Fibroblast of lung (primary cell): ENCODE measurements at places on chromosomes 16 and 17. TPM values are rescaled to one million over a fixed set of nuclear protein-coding genes. Genes with fewer than 3 reads are reported as not detected.

GRCh38 chr16:89355007-89355406 lies 135.4 kb downstream of the ANKRD11 start:
- H3K36me3 ChIP-seq, result peaks cover 5% of the 10 kb centered on the region
- DNase-seq, result no peak
- peaks cover 11% of the 10 kb centered on the region for H3K4me1 ChIP-seq
- no peak overlapping the region for H3K4me3 ChIP-seq

GRCh38 chr17:16215002-16215272 lies 397 bp downstream of the NCOR1 start:
- H3K36me3 ChIP-seq, result peaks cover 2% of the 10 kb centered on the region
- peak overlapping the region; percentile 74 for H3K27ac ChIP-seq
- no peak for DNase-seq
- H3K27me3 ChIP-seq, result no peaks in the 10 kb centered on the region

DNA sequence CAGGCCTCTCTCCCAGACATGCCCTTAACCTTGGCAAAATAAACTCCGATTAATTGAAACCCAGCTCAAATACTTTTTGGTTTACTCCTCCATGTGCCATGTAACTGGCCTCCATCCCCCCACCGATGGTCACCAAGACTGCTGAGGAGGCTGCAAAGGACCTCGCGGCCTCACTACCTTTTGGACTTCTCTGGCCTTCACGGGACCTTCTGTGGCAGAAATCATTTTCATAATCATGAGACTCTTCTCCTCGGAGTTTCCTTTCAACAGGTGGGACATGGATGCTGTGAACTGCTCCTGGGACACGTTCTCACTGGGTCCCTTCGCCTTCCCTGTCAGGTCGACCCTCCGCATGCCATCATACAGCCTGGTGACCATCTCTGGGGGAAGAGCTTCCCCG lies 9.0 kb downstream of the MEAK7 start:
- H3K27ac ChIP-seq, result no peak overlapping the region
- no peak overlapping the region for H3K4me3 ChIP-seq
- no peaks in the 10 kb centered on the region for H3K27me3 ChIP-seq
- DNase-seq, result no peak
- H3K36me3 ChIP-seq, result peaks cover 15% of the 10 kb centered on the region
- no peaks in the 10 kb centered on the region for H3K4me1 ChIP-seq

Gene HS3ST4
- not detected in 2 replicates for total RNA-seq

DNA sequence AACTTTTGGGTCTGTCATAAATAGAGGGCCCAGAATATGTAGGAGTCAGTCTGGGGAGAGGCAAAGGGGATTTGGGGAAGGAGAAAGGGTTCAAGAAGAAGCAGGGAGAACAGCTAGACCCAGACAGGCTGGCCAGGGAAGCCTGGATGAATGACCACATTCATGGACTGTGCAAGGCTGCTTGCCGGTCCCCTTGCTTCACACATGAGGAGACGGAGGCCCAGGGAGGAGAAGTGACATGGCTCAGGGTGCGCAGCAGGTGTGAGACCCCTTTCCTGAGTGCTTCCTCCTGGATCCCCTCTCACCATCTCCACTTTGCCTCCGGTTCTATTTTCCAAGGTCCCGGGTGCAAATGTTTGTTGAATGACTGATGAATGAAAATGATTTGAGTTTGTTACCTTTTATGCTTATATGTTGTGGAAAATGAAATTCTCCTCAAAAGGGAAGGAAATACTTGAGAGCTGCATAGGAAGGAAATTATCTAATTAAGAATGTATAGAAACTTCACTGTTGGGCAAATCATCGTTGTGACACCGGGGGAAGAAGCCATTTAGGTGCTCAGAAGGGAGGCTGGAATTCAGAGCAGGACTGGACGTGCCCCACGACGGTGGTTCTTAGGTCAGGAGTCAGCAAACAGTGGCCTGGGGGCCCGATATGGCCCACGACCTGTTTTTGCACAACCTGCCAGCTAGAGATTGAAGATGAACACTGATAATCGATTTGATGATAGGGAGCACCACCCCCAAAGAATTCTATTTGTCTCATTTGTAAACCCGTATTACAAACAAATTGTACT lies 559 bp downstream of the ITGAM start:
- no peaks in the 10 kb centered on the region for H3K36me3 ChIP-seq
- H3K4me3 ChIP-seq, result no peak overlapping the region
- no peaks in the 10 kb centered on the region for H3K4me1 ChIP-seq
- no peak for DNase-seq
- no peak overlapping the region for H3K27ac ChIP-seq
- no peaks in the 10 kb centered on the region for H3K27me3 ChIP-seq

- no peak for DNase-seq
- H3K27ac ChIP-seq, result no peak overlapping the region
- no peaks in the 10 kb centered on the region for H3K36me3 ChIP-seq
- H3K27me3 ChIP-seq, result peaks cover 99% of the 10 kb centered on the region
- H3K4me1 ChIP-seq, result peaks cover 4% of the 10 kb centered on the region
Measured at GRCh38 chr17:48624544-48625494, 1.3 kb downstream of the HOXB9 start.

Gene ST6GALNAC2
- 0.83 and 1.0 TPM in 2 replicates for total RNA-seq

- no peaks in the 10 kb centered on the region for H3K4me1 ChIP-seq
- H3K36me3 ChIP-seq, result no peaks in the 10 kb centered on the region
- no peak overlapping the region for H3K27ac ChIP-seq
Measured at GRCh38 chr16:84672276-84673202, 24.2 kb downstream of the KLHL36 start.

DNA sequence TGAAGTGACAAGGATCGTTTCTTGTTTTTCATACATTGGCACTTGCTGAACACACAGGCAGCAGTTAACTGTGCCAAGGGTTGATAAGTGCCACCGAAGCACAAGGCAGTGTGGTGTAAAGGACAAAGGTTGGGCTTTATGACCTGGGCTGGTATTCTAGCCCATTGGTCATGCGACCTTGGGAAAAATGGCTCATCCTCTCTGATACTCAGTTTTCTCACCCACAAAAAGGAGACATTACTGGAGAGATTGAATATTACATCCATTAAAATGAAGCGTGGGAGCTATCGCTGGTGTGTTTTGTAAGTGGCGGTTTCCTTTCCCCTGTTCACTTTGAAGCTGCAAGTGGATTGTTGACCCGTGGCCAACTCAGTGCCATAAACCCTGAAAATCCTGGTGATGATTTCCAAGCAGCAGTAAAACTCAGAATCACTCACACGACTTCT lies 216.9 kb downstream of the HAPSTR1 start:
- DNase-seq, result no peak
- H3K27ac ChIP-seq, result no peak overlapping the region
- H3K4me1 ChIP-seq, result no peaks in the 10 kb centered on the region
- no peaks in the 10 kb centered on the region for H3K27me3 ChIP-seq

DNA sequence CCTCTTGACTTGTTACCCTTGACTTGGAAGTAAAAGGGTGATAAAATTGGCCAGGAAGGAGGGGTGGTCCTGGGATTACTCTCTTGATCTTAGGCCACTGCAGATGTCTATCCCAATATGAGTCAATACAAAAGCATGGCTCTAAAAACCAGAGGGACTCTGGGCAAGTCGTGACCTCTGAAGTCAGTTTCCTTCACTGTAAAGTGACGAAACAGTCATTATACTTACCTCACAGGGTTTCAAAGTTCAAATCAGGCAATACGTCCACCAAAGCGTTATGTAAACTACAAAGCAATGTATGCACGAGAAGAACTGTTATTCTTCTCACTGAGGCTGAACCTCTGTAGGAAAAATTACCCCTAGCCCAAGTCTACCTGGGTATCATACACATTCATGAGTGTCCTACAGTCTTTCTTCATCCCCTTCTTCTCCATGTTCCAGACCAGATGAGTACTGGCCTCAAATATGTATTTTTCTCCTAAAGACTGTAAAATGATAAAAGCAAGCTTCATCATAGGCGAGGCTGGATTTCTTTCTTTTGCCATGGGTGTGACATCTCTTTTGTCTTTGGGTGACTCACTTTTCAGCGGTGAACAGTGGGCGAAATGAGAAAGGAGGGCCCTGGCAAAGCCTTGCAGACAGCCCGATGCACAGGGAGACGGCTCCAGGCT lies 34.5 kb upstream of the CLEC18B start:
- H3K4me3 ChIP-seq, result no peak overlapping the region
- peaks cover 18% of the 10 kb centered on the region for H3K36me3 ChIP-seq
- H3K4me1 ChIP-seq, result no peaks in the 10 kb centered on the region
- H3K27ac ChIP-seq, result no peak overlapping the region
- no peaks in the 10 kb centered on the region for H3K27me3 ChIP-seq
- peak; percentile 90 for DNase-seq

DNA sequence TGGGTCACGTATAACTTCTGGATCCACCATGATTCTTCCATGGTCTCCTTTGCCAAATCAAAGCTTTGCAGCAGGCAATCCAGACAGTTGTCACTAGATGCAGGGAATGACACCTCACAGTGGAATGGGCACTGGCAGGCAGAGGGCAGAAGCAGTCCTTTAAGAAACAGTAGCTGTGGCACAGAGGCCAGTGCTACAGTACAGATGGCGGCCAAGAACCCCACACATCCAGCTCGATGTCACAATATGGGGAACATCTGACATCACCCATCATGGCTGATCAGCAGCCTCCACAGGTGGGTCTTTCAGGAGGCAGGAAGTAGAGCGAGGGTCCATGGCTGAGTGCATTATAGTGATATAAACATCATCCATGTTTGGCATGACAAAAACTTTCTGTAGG lies 18.8 kb upstream of the ERN1 start:
- peaks cover 1% of the 10 kb centered on the region for H3K36me3 ChIP-seq
- no peak overlapping the region for H3K27ac ChIP-seq
- H3K4me3 ChIP-seq, result no peak overlapping the region
- peaks cover 6% of the 10 kb centered on the region for H3K4me1 ChIP-seq

- no peaks in the 10 kb centered on the region for H3K27me3 ChIP-seq
- no peak overlapping the region for H3K27ac ChIP-seq
- no peaks in the 10 kb centered on the region for H3K4me1 ChIP-seq
- no peaks in the 10 kb centered on the region for H3K36me3 ChIP-seq
- no peak overlapping the region for H3K4me3 ChIP-seq
Measured at GRCh38 chr17:223723-224471, 42.4 kb upstream of the DOC2B start.

Gene KRT33B
- total RNA-seq, result not detected in 2 replicates

DNA sequence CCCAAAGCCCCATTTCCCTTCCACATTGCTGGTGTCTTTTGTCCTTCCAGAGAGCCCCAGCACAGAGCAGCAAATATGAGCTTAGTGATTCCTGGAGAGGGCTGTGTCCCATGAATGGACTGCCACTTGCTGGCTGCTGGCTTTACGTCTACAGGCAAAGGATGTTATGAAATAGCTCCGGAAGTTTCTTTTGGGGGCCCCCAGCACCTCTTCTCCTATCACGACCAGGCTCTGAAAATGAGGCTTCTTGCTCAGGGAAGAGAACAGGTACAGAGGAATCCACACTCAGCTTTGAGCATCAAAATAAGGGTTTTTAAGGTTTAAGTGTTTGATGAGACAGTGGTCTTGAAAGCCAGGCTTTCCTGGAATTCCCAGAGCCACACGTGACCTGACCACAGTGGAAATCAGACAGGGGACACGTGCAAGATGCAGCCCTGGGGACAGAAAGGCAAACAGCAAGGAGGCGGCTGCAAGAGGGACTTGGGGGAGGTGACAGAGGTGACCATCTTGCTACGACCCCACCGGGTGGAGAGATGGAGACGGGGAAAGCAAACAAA lies 58.1 kb downstream of the ZDHHC7 start:
- H3K27me3 ChIP-seq, result peaks cover 2% of the 10 kb centered on the region
- H3K4me1 ChIP-seq, result no peaks in the 10 kb centered on the region
- no peak for DNase-seq
- no peaks in the 10 kb centered on the region for H3K36me3 ChIP-seq

DNA sequence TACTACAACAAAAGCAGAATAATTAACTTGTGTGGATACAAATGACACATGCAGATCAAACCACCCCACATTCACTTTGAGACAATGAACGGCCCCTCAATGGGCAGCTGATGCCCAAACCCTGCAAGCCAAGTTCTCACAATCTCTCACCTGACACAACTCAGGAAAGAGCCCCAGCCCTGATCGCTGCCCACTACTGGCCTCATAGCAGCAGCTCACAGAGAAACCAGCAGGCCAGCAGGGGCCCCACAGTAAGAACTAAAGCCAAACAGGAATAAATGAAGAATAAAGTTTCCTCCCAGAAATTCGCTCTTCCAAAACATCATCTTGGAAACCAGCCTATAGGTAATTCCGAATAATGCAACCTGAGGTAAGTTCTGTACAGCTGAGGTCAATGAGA lies 7.7 kb downstream of the AKTIP start:
- no peaks in the 10 kb centered on the region for H3K27me3 ChIP-seq
- no peak for DNase-seq
- H3K4me1 ChIP-seq, result no peaks in the 10 kb centered on the region
- H3K4me3 ChIP-seq, result no peak overlapping the region
- no peak overlapping the region for H3K27ac ChIP-seq

- no peaks in the 10 kb centered on the region for H3K4me1 ChIP-seq
- DNase-seq, result no peak
- no peak overlapping the region for H3K27ac ChIP-seq
Measured at GRCh38 chr17:36505171-36505570, 18.7 kb downstream of the ZNHIT3 start.

DNA sequence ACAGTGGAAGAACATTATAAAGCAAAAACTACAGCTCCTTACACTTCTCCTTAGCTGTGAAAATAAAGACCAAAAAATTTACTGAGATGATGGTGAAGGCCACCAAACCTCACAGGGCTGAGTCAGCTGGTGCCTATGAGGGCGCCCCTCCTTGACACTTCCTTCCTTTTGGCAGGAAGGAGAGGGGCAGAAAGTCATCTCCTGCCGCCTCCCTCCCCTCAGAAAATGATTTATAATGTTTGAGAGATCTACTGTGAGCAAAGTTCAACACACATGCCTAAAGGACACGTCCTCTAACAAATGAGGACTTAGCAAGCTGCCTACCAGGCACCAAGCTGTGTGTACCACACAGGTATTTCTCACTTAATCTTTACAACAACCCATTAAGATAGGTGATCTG lies 245.7 kb downstream of the PRKCA start:
- no peaks in the 10 kb centered on the region for H3K27me3 ChIP-seq
- H3K4me1 ChIP-seq, result peaks cover 37% of the 10 kb centered on the region
- no peak overlapping the region for H3K4me3 ChIP-seq
- DNase-seq, result peak; percentile 33
- H3K36me3 ChIP-seq, result no peaks in the 10 kb centered on the region
- H3K27ac ChIP-seq, result peak overlapping the region; percentile 68

GRCh38 chr17:19456016-19456927 lies 45.2 kb downstream of the RNF112 start:
- no peak overlapping the region for H3K4me3 ChIP-seq
- no peak for DNase-seq
- no peaks in the 10 kb centered on the region for H3K4me1 ChIP-seq
- H3K27ac ChIP-seq, result no peak overlapping the region

- H3K4me1 ChIP-seq, result peaks cover 11% of the 10 kb centered on the region
- H3K4me3 ChIP-seq, result peak overlapping the region; percentile 45
- peak; percentile 44 for DNase-seq
- H3K27ac ChIP-seq, result no peak overlapping the region
- H3K36me3 ChIP-seq, result no peaks in the 10 kb centered on the region
Measured at GRCh38 chr17:41647940-41648410, 23.6 kb upstream of the KRT17 start.

GRCh38 chr17:19262650-19263631 lies 25.8 kb downstream of the EPN2 start:
- no peaks in the 10 kb centered on the region for H3K27me3 ChIP-seq
- H3K4me1 ChIP-seq, result peaks cover 21% of the 10 kb centered on the region
- DNase-seq, result no peak
- H3K27ac ChIP-seq, result peak overlapping the region; percentile 82
- no peaks in the 10 kb centered on the region for H3K36me3 ChIP-seq
- H3K4me3 ChIP-seq, result no peak overlapping the region
